Activated CD8-positive, alpha-beta memory T cell treated with anti-CD3 and anti-CD28 coated beads for 48 hours (primary cell): ENCODE measurements at places on chromosomes 13 and 19.

DNA sequence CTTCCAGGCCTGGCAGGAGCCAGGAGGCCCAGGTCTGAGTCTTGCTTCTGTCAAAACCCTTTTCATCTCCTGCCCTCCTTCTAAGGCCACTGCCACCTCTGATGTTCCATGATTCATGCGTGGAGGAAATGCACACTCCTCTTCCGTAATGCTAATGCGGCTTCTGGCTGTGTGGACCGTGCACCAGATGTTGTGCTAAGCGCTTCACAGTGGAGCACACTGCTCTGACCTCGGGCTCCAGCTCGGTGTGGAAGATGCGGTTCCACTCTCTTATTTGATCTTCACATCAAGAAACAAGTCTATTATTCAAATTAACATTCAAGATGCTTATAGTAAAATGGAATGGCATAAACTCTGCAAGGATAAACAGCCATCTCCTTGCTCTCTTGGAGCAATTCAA, 629.2 kb downstream of the UQCRFS1 start:
- no peak for DNase-seq

DNA sequence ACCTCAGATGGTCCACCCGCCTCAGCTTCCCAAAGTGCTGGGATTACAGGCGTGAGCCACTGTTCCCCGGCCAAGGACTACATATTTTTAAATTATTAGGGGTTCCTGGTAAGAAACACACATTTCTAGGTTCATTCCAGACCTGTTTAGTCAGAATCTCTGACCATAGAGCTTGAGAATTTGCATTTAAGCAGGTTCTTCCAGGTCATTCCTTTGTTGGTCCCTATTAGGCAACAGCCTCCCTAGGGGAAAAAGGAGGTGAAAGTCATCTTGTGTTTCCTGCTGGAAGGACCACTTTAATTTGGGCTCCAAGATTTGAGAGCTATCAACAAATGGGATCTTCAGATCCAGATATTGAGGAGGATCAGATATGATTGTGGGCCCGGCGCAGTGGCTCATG, 16.3 kb downstream of the S1PR2 start:
- no peak for DNase-seq

GRCh38 chr19:6475321-6476108, 6.1 kb downstream of the DENND1C start:
- DNase-seq, result no peak

- no peak for DNase-seq
Measured at GRCh38 chr19:40571831-40572495, 4.7 kb upstream of the SHKBP1 start.

GRCh38 chr19:33403973-33404304, 30.4 kb downstream of the CEBPG start:
- no peak for DNase-seq

DNA sequence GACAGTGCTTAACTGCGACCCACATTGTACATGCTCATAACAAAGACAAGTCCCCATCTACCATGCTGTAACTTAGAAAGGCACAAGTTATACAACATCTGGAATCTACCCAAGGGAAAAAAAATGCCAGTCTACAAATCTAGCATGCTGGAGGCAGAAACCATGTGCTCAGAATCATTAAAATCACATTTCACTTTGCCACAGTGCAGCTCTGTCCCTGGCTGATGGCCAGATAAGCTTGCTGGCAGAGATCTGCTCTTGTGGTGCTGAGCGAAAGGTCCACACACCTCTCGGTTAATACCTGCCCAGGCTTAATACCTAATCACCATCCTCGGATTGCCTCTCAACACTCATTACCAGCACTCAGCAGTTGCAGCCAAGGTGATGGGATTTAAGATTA, 74.1 kb upstream of the UQCRFS1 start:
- no peak for DNase-seq

DNA sequence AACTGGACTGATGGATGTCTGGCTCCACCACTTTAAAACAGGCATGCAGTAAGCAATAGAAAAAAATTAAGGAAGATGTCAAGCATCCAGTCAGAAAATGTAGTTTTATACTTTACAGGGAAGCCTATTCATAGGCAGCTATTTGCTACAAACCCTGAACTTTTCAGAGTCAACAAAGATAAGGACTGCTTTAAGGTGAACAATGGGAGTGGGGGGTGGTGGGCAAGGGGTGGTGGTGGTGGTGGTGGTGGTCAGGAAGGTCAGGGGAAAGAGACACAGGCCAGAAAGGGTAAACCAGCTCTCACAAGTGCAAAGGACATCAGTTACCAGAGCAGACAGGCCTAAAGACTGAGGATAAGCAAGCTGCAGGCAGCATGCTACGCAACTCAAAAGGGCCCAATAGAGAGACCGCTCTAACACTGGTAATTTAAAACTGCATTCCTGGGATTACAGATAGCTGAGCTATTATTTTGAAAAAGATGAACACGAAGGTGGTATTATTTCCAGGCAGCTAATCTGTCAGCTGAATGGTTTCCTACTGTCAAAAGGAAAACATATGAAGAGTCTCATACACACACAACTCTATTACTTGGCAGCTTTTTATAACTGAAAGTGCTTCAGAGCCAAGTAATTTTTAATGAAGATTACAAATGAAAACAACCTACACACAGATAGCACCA, 14.8 kb downstream of the BRD4 start:
- DNase-seq, result no peak

DNA sequence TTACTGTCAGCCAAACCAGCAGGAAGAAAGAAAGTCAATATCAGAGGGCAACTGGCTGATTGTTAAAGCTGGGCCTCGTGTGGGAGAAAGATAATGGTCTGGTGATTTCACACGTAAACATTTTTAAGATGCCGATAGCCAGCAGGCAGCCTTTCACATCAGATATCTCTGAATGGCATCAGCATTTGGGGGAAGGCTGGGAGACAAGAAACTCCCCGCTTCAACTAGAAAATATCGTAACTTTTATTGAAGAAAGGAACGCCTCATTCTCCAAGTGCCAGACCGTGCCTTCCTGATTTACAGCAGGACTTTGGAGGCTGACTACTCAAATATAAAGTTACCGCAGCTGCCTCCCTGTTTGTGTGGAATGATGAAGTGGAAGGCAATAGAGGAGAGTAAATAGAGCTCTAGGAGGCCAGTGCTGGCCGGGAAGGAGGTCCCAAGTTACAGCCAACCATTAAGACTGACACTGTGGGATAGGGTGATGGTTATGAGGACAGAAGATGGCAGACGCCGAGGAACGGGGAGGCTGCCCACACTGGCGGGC, 284.3 kb upstream of the MAB21L1 start:
- no peak for DNase-seq

GRCh38 chr13:71214821-71215220, 652.2 kb downstream of the DACH1 start:
- DNase-seq, result no peak

- DNase-seq, result no peak
Measured at GRCh38 chr13:40492511-40492910, 173.9 kb downstream of the FOXO1 start.

DNA sequence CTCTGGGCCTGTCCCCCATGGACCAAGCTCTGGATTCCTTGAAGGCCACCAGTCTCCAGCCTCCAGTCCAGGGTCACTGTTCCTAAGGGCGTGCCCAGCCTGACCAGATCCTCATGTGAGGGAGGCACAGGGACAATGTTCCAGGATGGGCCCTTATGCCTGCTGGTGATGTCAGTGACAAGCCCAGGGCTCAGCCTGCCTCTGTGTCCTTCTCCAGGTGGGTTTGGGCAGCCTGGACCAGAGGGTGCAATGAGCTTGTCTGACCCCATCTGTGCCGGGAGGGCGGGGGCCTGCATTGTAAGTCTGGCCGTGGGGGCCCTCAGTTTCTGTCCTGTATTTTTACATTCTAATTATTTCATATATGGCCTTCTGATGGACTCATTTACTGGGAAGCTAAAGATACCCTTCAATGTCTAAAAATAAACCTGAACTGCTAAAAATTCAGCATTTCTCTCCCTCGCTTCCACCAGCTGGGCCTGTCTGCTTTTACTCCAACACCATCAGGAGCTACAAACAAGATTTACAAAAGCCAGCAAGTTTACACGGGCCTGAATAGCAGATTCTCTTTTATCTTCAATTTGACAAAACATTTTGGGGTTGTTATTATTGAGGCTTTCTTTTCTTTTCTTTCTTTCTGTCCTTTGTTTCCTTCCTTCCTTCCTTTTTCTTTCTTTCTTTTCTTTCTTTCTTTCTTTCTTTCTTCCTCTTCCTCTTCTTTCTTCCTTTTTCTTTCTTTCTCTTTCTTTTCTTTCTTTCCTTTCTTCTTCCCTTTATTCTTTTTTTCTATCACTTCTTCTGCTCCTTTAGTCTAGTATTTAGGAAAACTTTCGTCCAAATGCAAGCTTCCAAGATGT, 34.2 kb upstream of the C19orf12 start:
- DNase-seq, result no peak

DNA sequence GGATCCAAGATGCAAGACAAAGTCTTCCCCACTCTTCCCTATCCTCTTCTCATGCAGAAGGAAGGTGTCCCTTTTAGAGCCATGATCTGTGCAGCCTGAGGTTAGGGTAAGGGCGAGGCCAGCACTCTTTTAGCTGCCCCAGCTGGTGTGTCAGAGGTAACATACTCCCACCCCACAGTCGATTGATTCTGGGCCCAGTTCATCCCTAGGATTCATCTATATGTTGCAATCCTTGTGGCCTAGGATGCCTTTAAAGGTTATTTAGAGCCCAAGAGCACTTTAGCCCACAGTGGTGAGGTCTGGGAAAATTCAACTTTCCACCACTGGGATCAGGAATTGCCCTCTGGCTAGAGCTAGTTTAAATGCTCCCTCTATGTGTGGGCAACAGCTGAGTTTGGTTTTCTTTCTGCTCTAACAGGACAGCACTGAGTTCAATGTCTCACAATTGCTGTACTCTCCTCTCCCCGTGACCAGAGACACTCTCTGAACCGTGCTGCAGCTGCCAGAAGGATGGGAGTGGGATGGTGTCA, 201.3 kb upstream of the SERP2 start:
- no peak for DNase-seq
